ENCODE measurements at places on chromosomes 12 and 14.

- peak; percentile 71 for DNase-seq
Measured at GRCh38 chr12:7354529-7354928, 50.7 kb downstream of the ACSM4 start.

- no peak for DNase-seq
Measured at GRCh38 chr14:91250912-91251311, 6.4 kb upstream of the GPR68 start.

DNA sequence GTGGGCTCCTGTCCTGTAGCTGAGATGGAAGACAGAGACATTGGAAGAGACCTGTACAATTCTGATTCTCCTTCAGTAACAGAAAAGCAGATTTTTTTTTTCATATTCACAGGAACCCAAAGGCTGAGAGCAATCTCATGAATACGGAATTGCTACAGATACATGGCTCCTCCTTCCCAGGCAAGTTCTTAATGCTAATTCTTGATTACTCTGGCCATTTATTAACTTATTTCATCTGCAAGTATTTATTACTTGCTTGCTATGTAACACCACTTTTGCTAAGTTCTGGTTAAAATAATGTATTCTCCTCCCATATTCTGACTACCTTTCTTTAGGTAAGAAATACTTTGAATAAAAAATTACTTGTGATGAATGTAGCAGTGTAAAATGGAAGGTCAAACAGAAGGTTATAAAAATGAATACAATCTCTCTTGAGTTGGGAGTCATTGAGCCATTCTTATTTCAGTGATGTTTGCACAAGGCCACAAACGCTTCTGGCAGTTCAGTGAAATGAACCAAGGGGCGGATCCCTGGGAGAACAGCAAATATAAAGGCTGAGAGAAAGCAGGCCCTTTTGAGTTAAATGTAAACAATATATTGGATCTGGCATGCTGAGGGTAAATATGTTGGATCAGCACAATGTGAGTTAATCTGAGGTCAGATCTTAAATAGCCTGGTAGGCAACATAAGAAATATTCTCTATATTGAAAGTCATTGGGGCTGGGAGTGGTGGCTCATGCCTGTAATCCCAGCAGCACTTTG is 37.6 kb downstream of the MUCL1 start:
- no peak for DNase-seq

DNA sequence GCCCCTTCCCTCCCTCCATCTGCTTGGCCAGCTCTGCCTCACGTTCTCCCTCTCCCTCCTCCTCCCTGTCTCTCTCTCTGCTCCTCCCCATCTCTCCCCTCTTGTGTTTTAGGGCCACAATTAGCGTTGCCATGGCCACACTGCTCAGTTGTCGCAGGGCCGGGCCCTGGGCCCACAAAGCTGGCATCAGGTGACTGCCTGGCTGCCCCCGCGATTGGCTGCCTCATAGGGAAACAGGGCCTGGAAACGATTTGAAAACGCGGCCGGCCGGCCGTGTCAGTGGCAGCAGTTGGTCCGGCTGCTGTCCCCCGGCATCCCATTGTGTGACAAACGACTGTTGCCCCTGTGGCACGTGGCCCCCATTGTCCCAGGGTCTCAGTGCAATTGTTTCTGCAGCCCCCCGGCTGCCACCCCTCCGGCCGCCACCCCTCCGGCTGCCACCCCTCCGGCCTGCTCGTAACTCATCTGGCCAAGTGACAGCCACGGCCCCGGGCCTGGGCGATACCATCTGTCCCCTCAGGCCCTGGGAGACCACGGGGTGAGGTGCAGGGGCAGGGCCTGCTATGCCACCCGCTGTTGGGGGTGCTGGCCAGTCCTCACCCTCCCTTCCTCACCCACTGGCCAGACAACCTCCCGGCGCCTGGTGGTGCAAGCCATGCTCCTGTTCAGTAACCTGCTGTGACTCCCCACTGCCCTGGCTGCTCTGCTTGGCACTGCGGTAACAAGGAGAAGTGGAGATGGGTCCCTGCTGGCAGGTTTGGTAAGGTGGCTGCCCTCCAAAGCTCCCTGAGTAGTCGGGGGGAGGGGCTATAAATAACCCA is 17.4 kb downstream of the FOXN4 start:
- no peak for DNase-seq

DNA sequence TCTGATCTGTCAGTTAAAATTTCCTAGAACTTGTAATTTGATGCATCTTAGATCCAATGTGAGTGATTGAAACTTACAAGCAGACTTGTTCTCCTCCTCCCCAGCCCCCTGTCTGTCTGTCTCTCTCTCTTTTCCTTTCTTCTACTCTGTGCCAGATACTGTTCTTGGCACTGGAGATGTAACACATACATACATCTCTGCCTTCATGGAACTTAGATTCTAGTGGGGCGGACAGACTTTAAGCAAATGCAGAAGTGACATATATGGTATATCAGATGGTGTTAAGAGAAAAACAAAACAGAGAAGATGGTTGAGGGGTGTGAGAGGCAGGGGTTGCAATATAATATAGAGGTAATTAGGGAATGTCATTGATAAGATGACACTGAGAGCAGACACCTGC is 6.6 kb downstream of the CHST11 start:
- no peak for DNase-seq

- no peak for DNase-seq
Measured at GRCh38 chr12:102522768-102523167, 42.4 kb upstream of the IGF1 start.

- DNase-seq: no peak
Measured at GRCh38 chr14:90756755-90757345, 59.4 kb downstream of the TTC7B start.

DNA sequence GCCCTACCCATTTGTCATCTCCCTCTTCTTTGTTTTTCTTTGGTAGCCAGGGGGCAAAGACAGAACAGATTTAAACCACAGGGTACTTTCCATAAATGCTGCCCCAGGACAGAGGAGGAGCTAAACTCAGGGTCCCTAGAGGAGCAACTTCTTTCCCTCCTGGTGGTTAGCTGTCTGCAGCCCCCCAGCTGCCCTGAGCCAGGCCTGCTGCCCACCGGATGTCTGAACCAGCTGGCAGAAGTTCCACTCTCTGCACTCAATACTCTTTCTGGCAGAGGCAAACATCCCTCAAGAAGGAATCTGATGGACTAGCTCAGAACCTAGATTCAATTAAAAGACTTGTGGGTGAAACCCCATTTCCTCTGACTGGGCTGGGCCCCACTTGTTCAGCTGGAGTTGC is 10.7 kb downstream of the VDR start:
- DNase-seq: no peak

- no peak for DNase-seq
Measured at GRCh38 chr12:42235426-42235825, 2.6 kb downstream of the YAF2 start.

DNA sequence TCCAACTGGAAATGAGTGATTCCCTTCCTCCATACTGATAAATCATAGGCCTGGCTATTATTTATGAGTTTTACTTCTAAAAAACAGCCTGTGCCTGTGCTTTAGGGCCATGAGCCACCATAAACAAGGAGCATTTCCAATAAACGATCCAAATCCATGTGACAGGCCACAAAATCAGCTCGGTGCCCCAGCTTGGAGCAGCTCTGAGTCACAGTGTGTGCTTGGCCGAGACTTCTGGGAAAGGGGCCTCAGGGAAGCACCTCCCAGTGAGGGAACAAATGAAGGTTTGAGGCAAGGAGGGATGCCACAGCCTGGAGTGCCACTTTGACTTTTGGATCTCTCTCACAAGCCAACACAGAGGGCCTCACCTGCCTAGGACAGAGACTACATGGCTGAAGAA is 190.4 kb downstream of the NTF3 start:
- DNase-seq: peak; percentile 38

DNA sequence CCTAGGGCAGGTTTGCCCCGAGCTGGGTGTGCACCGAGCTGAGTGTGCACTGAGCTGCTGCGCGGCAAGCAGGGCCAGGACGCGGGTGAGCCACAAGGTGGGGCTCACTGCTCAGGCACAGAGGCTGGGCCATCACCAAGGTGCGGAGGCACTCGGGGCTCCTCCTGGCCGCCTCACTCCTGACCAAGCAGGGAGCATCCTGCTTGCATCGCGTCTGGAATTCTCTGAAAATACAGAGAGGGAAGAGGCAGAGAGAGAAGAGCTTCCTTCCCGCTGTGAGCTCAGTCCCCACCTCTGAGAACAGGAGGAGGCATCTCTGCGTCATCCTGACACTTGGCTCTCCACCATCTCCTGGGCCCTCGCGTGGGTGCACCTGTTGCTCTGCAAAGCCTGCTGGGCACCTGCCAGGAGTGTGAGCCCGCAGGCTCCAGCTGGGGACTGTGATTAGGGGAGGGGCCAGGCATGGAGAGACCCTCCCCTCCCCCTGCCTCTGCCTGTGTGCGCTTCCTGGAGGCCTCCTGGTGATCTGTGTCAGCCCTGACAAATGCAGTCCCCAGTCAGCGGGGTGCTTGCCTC is 116.3 kb downstream of the GLT1D1 start:
- DNase-seq: peak; percentile 22

- no peak for DNase-seq
Measured at GRCh38 chr12:89382328-89382727, 30.0 kb upstream of the DUSP6 start.

Measured in MG63 (cell line).